ENCODE measurements at places on chromosomes 1 and 21.

GRCh38 chr21:41433566-41433965 lies 7.5 kb downstream of the MX1 start:
- no peak for DNase-seq

- DNase-seq = no peak
Measured at GRCh38 chr1:224783006-224783651, 146.3 kb upstream of the DNAH14 start.

DNA sequence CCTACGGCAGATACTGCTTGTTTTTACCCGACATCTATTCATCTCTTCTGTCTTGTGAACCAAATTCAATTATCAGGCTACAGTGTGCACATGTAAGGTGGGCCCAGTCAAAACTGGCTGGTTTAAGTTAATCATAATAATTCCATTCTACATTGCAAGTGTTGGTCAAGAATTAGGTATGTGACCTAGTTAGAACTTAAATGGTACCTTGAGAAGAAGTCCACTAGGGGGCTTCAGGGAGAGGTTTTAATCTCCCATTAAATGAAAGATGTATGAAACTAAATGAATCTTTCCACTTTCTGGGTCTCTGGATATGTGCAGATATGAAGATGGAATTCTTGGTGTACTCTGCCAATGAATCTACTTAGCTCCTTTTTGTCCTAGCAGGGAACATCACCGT lies 187.1 kb downstream of the CDC42BPA start:
- DNase-seq = no peak

DNA sequence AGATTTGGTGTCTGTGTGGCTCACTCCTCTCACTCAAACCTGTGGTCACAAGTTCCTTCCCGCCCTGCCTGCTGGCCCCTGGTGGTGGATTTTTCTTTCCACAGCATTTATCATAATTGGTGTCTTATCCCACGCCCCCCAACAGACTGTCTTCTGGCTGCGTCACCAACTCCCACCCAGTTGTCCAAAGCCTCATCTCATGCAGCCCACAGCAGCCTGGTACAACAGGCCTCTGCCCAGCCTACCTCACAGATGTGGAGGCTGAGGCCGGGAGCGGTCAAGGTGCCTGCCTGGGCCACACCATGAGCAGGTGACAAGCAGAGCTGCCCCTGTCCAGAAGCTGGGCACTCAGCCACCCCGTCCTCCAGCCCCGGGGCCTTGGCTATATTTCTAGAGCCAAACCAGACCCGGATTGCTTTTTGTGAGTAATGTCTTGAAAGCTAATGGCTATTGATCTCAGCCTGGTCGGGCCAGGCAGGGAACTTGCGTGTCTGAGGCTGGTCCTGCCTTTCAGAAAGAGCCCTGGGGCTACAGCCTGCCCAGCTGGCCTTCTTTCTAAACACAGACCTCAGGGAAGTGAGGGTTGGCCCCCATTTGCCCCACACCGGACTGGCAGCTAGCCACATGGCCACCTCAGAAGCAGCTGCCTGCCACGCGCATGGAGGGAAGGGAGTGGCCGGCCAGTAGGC lies 2.6 kb downstream of the KCNAB2 start:
- DNase-seq = no peak

GRCh38 chr1:113995382-113995781 lies 16.1 kb downstream of the OLFML3 start:
- DNase-seq = no peak

GRCh38 chr1:4000811-4001251 lies 100.8 kb upstream of the C1orf174 start:
- DNase-seq = no peak
